Chondrocyte (in vitro differentiated cells): ENCODE measurements at places on chromosomes 5 and 9. TPM values are rescaled to one million over a fixed set of nuclear protein-coding genes. Genes with fewer than 3 reads are reported as not detected.

- no peak overlapping the region for H3K27ac ChIP-seq
- no peaks in the 10 kb centered on the region for H3K4me1 ChIP-seq
- no peaks in the 10 kb centered on the region for H3K36me3 ChIP-seq
- no peak overlapping the region for H3K4me3 ChIP-seq
- H3K27me3 ChIP-seq: peaks cover 27% of the 10 kb centered on the region
Measured at GRCh38 chr5:44332285-44332971, 56.8 kb downstream of the FGF10 start.

DNA sequence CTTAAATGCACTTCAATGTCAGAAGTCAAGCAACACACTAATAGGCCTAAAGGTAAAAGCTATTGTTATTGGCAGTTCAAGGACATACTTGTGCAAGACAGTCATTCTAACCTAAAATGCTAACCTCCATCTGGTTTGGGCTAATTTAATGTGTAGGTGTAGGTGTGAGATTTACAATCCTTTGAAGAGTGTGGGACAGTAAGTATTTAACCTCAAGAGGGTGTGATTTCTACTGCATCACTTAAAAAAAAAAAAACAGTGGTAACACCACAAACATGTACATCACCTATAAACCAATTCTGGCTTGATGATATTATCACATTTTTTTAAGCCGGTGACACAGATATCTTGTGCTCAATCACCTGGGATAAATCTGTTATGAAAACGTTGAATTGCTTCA is 127.5 kb upstream of the MEF2C start:
- no peaks in the 10 kb centered on the region for H3K27me3 ChIP-seq
- H3K27ac ChIP-seq: no peak overlapping the region
- no peak for DNase-seq
- no peaks in the 10 kb centered on the region for H3K36me3 ChIP-seq

DNA sequence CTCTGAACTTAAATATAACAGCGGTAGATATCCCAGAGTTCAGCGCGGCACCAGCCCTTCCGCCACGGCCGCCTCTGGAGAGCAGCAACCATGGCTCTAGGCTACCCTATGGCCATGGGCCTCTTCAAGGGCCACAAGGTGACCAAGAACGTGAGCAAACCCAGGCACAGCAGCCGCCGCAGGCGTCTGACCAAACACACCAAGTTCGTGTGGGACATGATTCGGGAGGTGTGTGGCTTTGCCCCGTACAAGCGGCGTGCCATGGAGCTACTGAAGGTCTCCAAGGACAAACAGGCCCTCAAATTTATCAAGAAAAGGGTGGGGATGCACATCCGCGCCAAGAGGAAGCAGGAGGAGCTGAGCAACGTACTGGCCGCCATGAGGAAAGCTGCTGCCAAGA is 229.0 kb downstream of the ACTL7B start:
- peaks cover 12% of the 10 kb centered on the region for H3K27me3 ChIP-seq
- H3K4me1 ChIP-seq: no peaks in the 10 kb centered on the region
- DNase-seq: peak; percentile 69
- H3K4me3 ChIP-seq: no peak overlapping the region
- H3K36me3 ChIP-seq: no peaks in the 10 kb centered on the region

GRCh38 chr5:5615569-5615968 is 193.1 kb downstream of the ICE1 start:
- no peaks in the 10 kb centered on the region for H3K4me1 ChIP-seq
- H3K27ac ChIP-seq: no peak overlapping the region

DNA sequence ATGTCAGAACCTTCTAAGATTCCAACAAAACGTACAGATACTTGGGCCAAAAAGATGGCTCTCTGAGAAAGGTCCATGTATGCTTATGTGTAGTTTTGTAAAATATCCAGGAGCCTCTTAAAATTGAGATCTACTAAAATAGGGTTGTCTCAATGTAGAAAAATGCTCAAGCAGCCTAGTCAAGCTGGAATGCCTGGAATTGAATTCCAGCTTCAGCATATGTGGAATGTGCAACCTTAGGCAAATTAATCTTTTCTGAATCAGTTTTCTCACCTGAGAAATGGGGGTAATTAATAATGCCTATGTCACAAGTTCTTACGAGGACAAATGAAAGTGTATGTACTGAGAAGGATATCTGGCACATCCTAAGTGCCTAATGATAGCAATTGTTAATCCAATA is 662.4 kb downstream of the DTWD2 start:
- peaks cover 26% of the 10 kb centered on the region for H3K4me1 ChIP-seq
- H3K27me3 ChIP-seq: no peaks in the 10 kb centered on the region
- H3K27ac ChIP-seq: peak overlapping the region; percentile 39
- H3K36me3 ChIP-seq: no peaks in the 10 kb centered on the region

- no peak for DNase-seq
- H3K4me3 ChIP-seq: no peak overlapping the region
- H3K27ac ChIP-seq: no peak overlapping the region
Measured at GRCh38 chr9:123642291-123643278, 286.6 kb downstream of the CRB2 start.

DNA sequence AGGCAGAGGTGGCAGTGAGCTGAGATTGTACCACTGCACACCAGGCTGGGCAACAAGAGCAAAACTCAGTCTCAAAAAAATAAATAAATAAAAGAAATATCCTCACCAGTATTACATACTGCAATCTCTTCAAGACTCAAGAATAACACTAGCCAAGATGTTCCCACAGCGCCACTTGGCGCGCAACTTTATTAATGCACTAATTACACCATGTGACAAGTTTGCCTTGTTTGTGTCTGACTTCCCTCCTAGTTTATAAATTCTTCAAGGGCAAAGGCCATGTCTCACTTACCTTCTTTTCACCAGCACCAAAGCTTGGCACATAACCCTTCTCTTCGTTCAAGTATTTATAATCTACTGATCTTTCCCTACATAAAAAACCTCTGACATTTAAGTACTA is 4.8 kb downstream of the SKP1 start:
- no peak overlapping the region for H3K4me3 ChIP-seq
- H3K4me1 ChIP-seq: peaks cover 29% of the 10 kb centered on the region
- no peak overlapping the region for H3K27ac ChIP-seq
- no peaks in the 10 kb centered on the region for H3K27me3 ChIP-seq
- no peak for DNase-seq

GRCh38 chr9:113570749-113571711 is 107.5 kb downstream of the RGS3 start:
- no peak overlapping the region for H3K27ac ChIP-seq
- DNase-seq: peak; percentile 17
- H3K4me1 ChIP-seq: peaks cover 53% of the 10 kb centered on the region
- no peak overlapping the region for H3K4me3 ChIP-seq
- H3K36me3 ChIP-seq: peaks cover 3% of the 10 kb centered on the region

DNA sequence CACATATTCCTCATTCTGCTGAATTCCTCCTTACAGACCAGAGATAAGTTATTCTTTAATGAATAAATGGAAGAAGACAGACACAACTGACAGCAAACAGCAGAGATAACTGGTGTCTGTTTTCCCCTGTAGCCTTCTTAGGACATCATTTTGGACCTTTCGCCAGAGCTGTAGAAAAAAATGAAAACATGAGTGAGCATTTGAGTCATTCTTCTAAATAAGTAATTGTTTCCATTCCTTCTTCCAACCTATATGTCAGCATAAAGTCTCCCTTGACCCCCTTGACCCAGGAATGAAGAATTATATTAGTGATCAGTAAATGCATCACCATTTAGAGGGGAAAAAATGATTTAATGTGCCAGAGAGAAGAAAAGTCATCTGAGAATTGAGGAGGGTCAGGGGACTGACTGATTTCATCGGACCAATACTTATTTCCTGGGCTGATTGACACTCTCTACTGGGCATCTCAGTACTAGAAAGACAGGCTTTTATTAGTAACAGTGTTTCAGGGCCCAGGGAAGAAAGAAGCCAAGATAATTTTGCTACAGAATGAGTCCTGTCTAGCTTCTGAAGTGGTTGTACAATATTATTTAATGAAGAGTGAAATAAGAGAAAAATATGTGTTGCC is 597.0 kb downstream of the PSAT1 start:
- no peak overlapping the region for H3K4me3 ChIP-seq
- H3K4me1 ChIP-seq: peaks cover 13% of the 10 kb centered on the region
- H3K27ac ChIP-seq: no peak overlapping the region
- H3K36me3 ChIP-seq: peaks cover 6% of the 10 kb centered on the region
- DNase-seq: no peak
- H3K27me3 ChIP-seq: no peaks in the 10 kb centered on the region

GRCh38 chr9:87406543-87407166 is 91.0 kb upstream of the DAPK1 start:
- no peaks in the 10 kb centered on the region for H3K27me3 ChIP-seq
- H3K36me3 ChIP-seq: no peaks in the 10 kb centered on the region
- peaks cover 30% of the 10 kb centered on the region for H3K4me1 ChIP-seq
- no peak for DNase-seq

The NAIP gene
- 4.0 to 8.0 TPM (median 4.3 TPM) in 3 replicates for total RNA-seq

The SOX30 gene
- total RNA-seq: not detected in 3 replicates

The FAM153A gene
- total RNA-seq: 0.17 to 0.69 TPM in 2 of 3 replicates, not detected in the other

The LSM11 gene
- total RNA-seq: 9.9 to 10.6 TPM (median 10.0 TPM) in 3 replicates

The IER5L gene
- total RNA-seq: 37.2 to 56.5 TPM (median 38.6 TPM) in 3 replicates

The SLIT3 gene
- total RNA-seq: 65.8 to 119 TPM (median 116 TPM) in 3 replicates

The MPDZ gene
- total RNA-seq: 42.5 to 60.4 TPM (median 46.9 TPM) in 3 replicates

The LCN15 gene
- total RNA-seq: not detected in 3 replicates

The CDH18 gene
- not detected in 3 replicates for total RNA-seq

The PCDHA10 gene
- total RNA-seq: 6.7 to 21.2 TPM (median 20.5 TPM) in 3 replicates

The KLHL9 gene
- 27.6 to 32.6 TPM (median 28.9 TPM) in 3 replicates for total RNA-seq

The CSF2 gene
- not detected in 3 replicates for total RNA-seq
